ENCODE measurements at places on chromosomes 1 and 21.

GRCh38 chr1:8790478-8790877 is 27.0 kb downstream of the RERE start:
- DNase-seq: no peak

DNA sequence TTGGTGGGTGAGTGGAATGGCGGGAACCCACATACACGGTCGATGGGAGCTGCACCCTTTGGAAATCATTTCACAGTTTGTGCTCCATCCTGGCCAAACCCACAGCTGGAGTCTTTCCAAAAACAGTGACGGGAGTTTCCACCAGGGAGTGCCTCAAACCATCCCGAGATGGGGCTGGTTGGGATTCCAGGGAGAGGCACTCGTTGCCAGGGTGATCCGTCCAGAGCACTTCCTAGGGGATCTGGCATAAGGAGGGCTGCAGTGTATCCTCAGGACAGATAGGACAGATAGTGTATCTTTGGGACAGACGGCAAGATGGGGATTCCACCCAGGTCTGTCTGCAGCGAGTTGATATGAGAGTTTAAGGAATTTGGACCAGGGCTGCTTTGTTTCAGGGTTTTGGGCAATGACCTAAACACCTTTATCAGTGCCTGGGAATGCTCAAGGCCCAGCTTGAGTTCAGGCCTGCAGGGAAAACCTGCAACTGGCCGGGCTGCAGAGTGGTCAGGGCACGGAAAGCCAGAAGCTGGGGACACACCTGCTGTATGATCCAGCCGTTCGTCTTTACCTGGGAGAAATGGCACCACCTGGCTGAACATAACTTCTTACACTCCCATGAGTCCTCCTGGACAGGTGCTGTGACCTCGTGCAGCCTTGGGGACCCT is 3.4 kb upstream of the POFUT2 start:
- no peak for DNase-seq

GRCh38 chr1:229714306-229714705 is 88.3 kb downstream of the URB2 start:
- DNase-seq: no peak

DNA sequence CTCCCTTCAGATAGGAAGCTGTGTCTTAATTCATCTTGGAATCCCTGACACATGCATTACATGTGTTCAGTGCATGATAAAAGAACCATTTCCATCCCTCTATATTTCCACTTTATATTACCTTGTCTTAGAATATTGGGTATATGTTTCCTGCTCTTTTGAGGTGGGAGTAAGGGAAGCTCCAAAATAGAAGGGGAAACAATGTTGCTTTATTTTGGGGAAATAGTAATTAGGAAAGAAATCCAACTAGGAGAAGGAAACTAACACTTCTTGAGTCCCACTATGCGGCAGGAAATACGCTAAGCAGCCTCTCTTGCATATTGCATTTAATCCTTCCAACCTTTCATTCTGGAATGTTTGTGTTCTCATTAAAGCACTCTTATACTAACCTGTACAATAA is 89.4 kb upstream of the VAV3 start:
- DNase-seq: no peak

Data from SIG-M5 (cell line).